ENCODE measurements at places on chromosomes 6 and 20. TPM values are rescaled to one million over a fixed set of nuclear protein-coding genes. Genes with fewer than 3 reads are reported as not detected.

GRCh38 chr6:56933650-56934049 is 21.3 kb upstream of the BEND6 start:
- no peak for DNase-seq

DNA sequence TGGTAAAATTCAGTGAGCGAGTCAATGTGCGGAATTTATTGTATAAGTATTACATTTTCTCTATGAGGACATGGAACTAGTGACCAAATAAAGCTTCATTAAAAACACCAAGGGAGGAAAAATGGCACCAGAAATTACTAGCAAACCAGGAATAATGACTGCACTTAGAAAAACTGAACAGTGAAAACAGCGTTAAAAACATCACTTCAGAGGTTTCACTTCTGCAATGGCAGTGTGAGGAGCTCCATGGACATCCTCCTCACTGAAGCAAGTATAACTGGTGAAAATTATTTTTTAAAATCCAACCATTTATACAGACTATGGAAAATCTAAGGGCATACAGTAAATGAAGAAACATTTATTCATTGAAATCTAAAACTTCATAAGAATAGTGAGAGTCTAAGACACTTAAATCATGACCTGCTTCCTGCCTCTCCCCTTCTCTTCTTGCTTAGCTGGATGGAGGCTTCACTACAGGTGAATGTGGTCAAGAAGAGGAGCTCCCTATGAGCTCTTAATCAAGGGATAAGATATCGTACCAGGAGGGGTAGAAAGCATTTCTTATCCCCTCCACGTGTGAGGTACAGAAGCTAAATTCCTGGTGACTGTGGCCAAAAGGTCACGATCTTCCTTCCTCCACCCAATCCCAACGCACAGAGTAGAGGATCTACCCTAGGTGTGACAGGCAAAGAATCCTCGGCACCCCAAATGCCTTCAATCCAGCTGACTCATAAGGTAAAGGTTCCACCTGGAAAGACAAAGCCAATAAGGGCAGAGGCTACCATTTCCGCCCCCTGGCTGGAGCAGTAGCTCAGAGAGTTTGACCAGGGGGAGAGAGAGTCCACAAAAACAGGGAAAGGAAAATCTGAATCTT is 12.3 kb upstream of the ASF1A start:
- DNase-seq = no peak

DNA sequence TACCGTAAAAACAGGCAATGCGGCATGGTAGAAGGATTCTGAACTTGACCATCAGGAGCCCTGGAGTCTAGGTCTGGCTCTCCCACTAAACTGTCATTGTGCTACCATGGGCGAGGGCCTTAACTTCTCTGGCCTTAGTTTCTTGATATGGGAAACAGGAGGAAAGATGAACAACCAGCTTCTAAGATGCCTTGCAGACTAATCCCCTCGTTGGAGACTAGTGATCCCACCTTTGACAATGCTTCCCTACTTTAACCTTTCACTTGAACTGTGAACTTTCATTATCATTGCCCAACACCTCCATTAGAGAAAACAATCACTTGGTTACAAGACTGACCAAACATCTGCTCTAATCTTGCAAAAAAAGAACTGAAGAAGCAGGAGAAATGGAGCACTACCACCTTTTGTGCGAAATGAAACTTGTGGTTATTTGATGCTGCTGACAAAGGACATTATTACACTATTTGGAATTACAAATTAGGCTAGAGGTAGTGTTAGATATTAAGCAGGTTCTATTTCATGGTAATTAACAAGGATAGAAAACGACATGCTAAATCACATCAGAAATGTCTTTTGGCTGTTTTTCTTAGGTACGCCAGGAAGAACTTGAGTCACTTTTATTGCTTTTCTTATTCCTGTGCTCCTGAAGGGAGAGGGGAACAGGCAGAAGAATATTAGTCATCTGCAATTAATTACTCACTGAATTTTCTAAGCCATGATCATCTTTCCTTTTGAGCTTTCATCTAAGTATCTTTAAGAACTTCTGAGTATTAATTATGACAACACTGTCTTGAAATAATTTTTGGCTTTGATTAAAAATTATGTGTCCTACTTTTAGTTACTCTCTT is 39.1 kb upstream of the ARHGAP18 start:
- no peak for DNase-seq

The HAO1 gene
- total RNA-seq = not detected

The KHDC1 gene
- 2.0 TPM for total RNA-seq

DNA sequence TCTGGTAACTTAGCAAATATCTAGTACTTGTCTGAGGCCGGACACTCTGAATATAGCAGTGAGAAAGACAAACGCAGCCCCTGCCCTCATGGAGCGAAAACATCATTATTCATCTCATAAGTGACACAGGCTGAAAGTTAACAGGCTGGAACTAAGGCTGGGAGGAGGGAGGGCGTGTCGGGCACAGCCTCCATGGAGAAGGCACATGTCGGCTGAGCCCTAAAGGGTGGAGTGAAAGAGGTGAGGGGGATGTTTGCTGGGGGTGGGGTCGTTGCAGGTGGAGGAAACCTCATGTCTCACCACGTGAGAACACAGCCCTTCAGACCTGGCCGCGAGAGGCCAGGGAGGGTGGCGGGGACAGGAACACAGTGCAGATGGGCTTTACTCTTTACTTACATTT is 108.8 kb upstream of the FOXC1 start:
- DNase-seq = no peak

The VWA7 gene
- 6.4 TPM for total RNA-seq

The MARCKS gene
- total RNA-seq = 236 TPM

The SIRPD gene
- total RNA-seq = not detected

DNA sequence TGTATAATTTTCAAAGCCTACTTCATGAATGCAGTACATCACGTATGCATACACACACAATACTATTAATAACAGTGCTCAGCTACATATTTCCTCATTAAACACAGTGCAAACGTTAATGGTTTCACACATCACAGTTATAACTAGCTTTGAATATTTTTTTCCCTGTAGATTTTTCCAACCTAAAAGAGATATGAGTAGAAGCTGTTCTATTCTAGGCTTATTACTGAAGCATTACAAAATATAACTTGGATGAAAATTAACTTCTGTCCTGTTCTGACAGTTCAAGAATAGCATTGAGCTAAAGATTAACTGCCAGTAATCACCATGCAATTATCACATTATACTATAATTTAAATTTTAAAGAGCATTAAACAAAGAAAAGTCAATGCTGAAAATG is 6.2 kb downstream of the LMBRD1 start:
- DNase-seq = no peak

DNA sequence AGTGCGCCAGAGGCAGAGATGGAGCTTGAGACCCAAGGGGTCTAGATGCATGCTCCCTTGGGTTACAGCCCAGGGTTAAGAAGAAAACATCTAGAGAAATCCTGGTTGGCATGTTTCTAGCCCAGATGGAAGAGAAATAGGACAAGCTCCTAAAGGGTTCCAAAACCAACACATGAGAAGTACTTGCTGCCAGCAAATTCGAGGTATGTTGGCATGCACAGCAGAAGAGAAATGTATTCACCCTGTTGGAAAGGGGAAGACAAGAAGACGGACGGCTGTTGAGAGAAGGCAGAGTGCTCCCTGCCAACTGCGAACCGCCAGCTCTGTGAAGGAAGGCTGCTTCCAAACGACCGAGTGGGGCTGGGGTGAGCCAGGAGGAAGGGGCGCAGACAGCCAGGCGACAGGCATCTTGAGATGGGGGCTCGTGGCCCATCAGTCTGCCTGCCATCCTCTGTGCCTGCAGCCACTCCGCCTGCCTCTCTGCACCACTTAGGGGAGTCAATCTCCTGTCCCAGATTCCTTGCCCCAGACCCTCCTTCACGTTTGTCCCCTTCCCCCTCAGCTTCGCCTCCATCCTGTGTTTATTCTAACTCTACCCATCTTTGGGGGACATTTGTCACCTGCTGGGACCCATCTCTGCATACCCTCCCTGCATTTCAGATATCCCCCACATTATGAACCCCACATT is 249.2 kb downstream of the CDC5L start:
- no peak for DNase-seq

The GDAP1L1 gene
- total RNA-seq = 1.8 TPM

DNA sequence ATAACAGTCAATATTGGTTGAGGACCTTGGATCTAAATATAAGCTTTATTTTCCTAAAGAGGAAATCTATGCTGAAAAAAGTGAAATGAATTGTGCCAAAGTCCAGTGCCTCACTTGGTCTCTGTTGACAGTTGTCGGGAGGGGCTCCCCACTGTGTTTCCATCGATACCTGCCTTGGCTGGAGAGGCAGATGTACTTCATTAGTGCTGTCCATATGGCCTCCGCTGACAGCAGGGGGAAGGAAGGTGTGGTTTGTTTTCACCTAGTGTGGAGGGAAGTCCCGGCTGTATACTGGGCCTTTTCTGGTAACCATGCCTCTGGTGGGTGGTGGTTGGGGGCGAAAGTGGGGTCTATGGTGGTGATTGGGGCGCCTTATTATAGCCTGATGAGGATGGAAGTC is 42.7 kb downstream of the CD2AP start:
- DNase-seq = no peak

The MYB gene
- 4.7 TPM for total RNA-seq

GRCh38 chr6:35522660-35523658 is 10.3 kb upstream of the TULP1 start:
- DNase-seq = peak; percentile 80

The MYBL2 gene
- total RNA-seq = 51.0 TPM
